Stomach (tissue), 19 donors: ENCODE measurements at places on chromosomes 2 and 18. TPM values are rescaled to one million over a fixed set of nuclear protein-coding genes. Genes with fewer than 3 reads are reported as not detected.

The STARD6 gene
- total RNA-seq: not detected

The IL36RN gene
- total RNA-seq: not detected

The CROCC2 gene
- not detected for total RNA-seq

DNA sequence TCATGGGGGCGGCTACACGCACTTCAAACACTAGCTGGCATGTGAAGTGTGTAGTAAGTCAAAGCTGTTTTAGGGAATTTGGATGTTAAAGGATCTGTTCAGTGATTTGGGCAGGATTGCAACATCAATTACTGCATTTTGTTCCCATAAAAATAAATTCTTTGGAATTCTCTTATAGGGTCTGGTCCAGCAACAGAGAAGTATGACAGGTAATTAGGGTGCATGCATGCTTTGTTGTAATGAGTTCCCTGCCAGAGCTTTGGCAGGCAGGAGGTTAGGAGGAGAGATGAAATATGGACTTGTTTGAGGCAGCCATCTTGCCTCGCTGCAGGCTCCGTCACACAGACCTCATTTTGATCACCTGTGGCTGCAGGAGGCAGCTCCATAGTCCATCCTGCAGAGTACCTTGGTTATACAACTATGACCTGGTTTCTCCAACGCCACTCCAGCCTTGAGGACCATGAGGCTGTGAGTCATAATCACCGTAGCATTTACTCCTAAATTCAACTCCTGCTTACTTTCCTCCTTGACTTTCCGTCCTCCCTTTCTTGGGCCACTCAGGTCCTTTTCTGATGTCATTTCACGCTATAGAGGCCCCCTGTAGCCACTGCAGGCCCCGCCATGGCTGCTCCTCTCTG lies 26.5 kb upstream of the EML4 start:
- DNase-seq: no peak
- H3K36me3 ChIP-seq: no peaks in the 10 kb centered on the region
- H3K27ac ChIP-seq: no peak overlapping the region
